ENCODE measurements at places on chromosomes 6 and 20.

- no peak for DNase-seq
Observed at GRCh38 chr6:163818719-163819118, 404.2 kb downstream of the QKI start.

- no peak for DNase-seq
Observed at GRCh38 chr20:61514396-61514795, 262.3 kb downstream of the CDH4 start.

- DNase-seq: peak; percentile 12
Observed at GRCh38 chr6:127879685-127880084, 21.2 kb downstream of the THEMIS start.

DNA sequence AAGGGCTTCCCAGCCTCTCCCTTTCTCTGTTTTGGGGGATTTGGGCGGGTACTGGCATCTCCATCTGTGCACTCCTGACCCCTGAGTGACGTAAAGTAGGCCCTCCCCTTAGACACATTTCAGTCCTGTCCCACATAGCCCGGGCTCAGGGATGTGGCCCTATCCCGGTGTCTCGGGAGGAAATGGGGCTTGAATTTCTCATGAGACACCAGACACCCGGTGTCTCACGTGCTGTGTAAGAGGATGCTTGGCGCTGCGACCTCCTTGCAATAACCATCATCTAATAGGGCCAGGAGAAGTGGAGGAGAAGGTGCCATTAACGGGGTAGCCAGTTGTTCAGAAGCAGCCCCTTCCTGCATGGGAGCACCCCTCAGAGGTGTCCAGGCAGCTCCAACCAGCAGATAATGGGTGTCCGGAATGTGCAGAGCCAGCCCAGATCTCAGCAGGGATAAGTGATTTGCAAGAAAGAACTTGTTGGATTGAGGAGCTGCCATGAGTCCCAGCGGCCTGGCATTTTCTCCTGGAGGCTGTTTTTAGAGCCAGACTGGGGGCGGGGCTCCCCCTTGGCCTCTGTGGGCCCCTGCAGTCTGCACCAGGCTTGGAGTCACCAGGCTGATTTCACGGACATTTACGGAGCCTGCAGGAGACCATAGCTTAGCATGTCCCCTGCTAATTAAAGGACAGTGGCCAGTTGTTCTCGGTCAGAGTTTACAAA is 372.0 kb downstream of the PREX1 start:
- no peak for DNase-seq

DNA sequence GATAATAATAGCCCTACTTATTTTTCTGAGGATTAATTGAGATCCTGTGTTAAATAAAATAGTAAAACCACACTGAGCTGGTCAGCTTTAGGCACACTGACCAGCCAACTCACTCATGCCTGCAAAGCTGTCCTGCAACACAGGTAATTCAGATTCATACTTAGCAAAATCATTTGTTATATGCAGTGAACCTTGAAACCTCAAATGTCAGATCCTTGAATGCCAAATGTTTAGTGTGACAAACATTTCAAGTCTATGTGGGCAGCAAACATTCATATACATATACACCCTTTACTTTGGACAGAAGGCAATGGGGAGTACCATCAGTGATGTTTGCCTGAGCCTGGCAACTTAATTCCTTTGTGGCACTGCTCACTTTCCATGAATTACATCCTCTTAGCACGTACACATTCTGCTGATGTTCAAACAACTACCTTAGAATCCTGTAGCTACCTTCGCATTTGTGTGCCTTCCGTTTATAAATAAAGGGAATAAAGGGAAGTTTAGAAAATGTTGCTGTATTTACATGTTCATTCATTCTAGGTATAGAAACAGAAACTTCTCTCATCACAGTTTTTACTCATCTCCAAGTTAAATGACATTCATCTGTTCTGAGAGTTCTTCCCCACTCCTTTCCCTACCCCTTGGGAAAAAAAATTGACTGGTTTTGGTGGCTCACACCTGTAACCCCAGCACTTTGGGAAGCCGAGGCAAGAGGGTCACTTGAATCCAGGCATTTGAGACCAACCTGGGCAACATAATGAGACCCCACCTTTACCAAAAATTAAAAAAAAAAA is 140.8 kb downstream of the ZFAND3 start:
- no peak for DNase-seq

- DNase-seq: no peak
Observed at GRCh38 chr6:41567684-41568083, 21.5 kb downstream of the FOXP4 start.

DNA sequence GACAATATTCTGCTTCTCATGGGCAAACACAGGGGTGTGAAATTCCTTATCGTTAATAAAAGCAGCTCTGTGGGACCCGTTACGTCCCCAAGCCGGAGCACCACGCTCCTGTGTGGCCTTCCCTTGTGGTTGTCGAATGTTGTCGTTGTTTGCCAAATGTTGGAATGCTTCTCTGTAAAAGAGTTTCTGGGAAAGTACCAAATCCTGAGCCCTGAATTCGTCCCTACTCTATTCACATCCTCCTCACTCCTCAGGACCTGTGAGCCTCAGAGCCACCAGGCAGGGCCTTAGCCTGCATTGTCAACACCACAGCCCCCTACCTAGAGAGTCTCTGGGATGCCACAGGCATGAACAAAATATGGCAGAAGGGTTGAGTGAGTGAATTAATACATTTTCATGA is 64.0 kb downstream of the THBS2 start:
- no peak for DNase-seq

DNA sequence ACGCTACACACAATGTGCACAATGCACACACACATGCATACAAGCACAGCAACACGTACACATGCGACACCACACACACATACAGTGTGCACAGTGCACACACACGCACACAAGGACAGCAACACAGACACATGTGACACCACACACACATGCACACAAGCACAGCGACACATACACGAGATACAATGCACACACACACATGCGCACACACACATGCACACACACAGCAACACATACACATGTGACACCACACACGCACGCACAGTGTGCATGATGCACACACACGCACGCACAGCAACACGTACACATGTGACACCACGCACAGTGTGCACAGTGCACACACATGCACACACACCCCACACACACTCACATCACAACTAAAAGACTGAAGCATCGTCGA is 327.3 kb downstream of the THBS2 start:
- no peak for DNase-seq

DNA sequence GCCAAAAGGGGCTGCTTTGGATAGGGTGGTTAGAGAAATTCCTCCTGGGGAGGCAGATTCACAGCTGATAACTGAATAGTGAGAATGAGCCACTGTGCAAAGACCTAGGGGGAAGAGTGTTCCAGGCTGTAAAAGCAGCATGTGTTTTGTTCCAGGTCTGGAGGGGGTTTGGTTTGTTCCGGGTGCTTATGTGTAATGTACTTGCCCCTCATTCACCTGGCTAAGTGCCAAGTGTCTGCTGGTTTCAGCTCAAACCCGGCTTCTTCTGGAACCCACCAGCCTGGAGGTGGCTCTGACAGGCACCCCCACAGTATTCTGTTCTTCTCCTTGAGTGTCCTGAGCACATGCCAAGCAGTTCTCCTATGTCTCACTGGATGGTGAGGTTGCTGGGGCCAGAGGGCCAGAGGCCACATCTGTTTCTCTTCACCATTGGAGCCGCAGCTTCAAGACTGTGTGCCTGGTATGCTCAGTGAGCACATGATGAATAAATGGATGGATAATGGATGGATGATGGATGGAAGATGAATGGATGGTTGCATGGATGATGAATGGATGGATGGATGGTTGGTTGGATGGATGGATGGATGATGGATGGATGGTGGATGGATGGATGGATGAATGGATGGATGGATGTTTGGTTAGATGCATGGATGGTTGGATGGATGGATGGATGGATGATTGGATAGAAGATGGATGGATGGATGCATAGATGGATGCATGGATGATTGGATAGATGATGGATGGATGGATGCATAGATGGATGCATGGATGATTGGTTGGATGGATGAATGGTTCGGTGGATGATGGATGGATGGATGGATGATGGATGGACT is 227.6 kb downstream of the BMP7 start:
- DNase-seq: no peak

DNA sequence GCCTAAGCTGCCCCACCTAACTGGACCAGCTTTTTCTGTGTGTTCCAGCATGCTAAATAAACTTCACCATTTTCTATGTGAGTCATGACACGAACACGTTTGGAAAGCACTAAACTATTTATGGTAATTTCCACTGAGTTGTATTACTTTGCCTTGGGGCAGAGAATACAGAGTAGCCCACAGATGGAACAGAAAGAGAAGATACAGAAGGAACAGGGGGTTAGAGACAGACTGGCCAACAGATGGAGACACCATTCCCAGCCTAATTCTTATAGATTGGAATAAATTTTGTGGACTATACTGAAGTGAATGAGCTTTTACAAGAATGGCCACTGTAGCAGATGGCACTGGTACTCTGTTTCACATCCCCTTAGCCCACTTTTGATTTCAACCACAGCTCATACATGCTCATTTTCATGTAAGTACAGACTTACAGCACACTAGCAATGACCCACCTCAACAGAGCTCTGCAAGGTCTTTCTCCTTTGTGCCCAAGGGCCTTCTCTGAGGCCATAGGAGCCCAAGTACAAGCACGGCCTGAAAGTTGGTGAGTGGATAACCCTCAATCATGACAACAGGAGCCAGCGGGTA is 13.1 kb upstream of the NT5DC1 start:
- no peak for DNase-seq

DNA sequence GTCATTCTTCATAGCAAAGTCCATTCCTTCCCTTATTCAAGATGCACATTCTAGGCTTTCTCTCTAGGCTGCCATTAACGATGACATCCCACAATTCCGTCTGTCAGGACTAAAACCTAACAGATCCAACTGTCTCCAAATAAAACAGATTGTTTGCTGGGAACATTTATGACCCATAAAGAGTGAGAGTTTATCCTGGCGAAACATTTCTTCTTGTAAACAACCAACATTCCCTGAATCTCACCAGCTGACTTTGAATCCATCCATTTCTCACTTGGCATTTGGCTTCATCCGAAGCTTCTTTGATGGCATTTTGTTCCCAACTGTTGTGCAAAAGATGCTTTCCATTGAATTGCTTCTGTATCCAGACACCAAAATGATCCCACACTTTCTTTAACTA is 93.1 kb downstream of the OLIG3 start:
- no peak for DNase-seq

- DNase-seq: no peak
Observed at GRCh38 chr6:52333840-52334200, 28.1 kb upstream of the PAQR8 start.

DNA sequence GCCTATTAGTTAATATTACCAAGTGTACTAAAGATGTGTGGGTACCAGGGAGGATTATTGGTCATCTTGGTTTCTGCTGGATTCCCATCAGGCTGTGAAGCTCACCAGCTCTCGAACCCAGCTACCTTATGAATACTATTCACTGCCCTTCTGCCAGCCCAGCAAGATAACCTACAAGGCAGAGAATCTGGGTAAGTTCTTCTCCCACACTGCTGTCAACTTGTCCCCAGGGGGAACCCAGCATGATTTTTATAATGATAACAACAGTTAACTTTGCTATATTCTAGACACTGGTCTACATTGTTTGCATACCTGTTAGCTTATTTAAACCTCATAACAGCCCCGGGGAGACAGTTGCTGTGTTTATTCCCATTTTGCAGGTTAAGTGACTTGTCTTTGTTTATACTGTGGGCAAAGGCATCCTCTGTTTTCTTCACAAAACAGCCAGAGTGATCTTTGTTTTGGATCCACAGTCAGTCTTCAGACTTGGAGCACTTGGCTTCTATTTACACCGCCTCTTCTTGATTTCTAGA is 26.5 kb downstream of the TM9SF4 start:
- no peak for DNase-seq

DNA sequence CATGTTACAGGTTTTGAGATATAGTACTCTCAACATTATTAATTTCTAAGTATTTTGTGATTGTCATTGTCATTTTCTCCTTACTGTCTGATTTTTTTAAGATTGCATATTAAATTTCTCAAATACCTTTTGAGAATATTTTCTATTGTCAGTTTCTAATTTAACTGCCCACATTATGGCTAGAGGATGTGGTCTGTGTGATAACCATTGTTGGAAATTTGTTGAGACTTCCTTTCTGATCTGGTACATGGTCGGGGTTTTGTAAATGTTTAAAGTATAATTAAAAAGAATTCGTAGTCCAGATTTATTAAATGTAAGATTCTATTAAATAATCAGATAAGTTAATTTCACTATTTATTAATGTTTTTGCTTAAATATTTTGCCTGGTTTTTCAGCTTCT is 60.1 kb downstream of the SLX4IP start:
- DNase-seq: no peak

DNA sequence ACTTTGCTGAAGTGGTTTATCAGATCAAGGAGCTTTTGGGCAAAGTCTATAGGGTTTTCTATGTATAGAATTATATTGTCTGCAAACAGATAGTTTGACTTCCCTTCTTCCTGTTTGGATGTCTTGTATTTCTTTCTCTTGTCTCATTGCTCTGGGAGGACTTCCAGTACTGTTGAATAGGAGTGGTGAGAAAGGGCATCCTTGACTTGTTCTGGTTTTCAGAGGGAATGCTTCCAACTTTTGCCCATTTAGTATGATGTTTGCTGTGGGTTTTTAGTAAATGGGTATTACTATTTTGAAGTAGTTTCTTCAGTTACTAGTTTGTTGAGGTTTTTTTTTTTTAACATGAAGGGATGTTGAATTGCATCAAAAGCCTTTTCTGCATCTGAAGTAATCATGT is 36.1 kb downstream of the KCNS1 start:
- DNase-seq: no peak

GRCh38 chr20:42756991-42757390 is 432.7 kb downstream of the PTPRT start:
- no peak for DNase-seq

- no peak for DNase-seq
Observed at GRCh38 chr6:4888841-4889240, 112.6 kb downstream of the CDYL start.

GRCh38 chr20:46273717-46274116 is 34.6 kb downstream of the CDH22 start:
- DNase-seq: no peak

GRCh38 chr6:700490-700889 is 7.6 kb upstream of the EXOC2 start:
- DNase-seq: no peak

DNA sequence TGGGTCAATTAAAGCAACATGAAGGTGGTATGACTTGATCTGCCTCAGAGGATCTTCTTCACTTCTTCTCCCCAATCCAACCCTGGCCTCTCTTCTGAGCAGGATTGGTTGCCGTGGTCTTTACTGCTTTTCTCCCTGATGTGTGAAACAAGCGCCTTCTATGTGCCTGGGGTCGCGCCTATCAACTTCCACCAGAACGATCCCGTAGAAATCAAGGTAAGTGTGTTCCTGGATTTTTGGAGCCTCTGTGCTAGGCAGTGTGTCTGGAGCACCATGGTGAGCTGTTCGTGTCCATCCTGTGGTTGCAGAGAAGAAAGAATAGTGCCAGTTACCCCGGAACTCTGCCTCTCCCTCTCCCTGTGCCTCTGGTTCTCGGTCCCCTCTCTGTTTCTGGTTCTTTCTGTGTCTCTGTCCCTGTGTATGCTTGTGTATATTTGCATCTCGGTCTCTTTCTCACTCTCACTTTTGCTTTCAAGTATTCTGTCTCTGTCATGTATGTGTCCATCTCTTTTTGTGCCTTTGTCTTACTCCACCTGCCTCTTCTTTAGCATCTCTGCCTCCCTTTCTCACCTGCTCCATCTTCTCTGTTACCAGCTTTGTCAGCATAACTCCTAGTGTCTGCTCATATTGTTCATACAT is 23.5 kb downstream of the TM9SF4 start:
- DNase-seq: no peak
